Breast epithelium (tissue), 4 donors: ENCODE measurements at places on chromosomes 1 and 21. TPM values are rescaled to one million over a fixed set of nuclear protein-coding genes. Genes with fewer than 3 reads are reported as not detected.

DNA sequence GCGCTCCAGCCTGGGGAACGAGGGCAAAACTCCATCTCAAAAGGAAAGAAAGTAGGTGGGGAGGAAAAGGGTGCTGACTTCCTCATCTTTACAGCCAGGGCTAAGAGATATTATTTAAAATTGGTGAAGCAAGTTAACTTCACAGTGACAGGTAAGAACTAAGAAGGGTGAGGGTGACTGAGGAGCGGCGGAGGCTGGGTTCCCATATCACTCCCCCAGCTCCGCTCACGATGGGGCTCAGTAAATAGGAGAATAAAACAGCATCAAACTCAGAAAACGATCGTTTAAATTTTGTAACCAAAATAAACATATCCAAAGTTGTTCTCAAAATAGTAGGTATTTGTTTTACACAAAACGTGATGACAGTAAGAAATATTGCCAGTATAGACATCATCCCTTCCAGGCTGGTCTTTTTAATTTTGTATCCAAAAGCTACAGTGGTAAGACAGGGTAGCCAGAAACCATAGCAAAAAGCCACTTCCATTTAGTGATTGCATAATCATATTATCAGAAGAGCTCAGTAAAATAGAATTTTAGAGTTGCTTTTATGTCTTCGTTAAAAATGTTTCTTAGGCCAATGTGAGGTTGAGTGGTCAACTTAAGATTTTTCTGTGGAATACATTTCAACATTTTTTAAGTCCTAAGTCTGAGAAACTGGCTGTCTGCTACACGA lies 26.2 kb upstream of the ADARB1 start:
- DNase-seq = no peak

- no peak for DNase-seq
Measured at GRCh38 chr1:232629250-232630046, 485 bp downstream of the SIPA1L2 start.

DNA sequence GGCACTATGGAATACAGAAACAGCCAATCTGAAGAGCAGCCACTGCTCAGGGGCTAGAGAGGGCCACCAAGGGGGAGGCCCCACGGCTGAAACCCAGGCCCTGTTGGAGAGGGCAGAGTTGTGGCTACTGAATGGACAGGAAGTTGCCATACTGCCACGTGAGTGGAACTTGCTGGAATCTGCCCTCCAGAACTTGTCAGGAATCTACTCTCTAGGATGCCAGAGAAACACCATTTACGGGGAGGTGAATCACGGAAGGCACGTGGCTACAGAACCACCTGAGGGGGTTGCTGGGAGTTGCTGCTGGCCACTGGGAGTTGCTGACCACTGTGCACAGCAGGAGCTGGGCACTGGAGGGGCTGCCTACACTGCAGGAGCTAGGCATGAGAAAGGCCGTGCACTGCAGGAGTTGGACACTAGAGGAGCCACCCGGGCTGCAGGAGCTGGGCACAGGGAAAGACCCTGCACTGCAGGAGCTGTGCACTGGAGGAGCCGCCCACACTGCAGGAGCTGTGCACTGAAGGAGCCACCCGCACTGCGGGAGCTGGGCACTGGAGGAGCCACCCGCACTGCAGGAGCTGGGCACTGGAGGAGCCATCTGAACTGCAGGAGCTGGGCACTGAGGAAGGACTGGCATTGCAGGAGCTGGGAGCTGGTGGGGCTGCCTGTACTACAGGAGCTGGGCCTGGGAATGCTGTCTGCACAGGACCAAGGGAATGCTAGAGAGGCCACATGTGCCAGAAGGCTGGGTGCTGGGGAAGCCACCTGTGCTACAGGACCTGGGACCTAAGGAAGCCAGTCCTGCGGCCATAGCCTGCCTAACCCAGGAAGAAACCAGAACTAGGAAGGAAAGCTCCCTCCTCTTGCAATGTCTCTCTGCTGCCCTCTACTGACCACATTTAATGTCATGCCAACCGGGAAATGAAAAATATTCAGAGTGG lies 343.4 kb downstream of the MATN1 start:
- DNase-seq = peak; percentile 53

- DNase-seq = no peak
Measured at GRCh38 chr1:18965206-18966173, 9.0 kb upstream of the IFFO2 start.

GRCh38 chr1:117871013-117871412 lies 58.4 kb downstream of the GDAP2 start:
- no peak for DNase-seq

GRCh38 chr1:91725989-91726721 lies 159.8 kb downstream of the TGFBR3 start:
- no peak for DNase-seq

DNA sequence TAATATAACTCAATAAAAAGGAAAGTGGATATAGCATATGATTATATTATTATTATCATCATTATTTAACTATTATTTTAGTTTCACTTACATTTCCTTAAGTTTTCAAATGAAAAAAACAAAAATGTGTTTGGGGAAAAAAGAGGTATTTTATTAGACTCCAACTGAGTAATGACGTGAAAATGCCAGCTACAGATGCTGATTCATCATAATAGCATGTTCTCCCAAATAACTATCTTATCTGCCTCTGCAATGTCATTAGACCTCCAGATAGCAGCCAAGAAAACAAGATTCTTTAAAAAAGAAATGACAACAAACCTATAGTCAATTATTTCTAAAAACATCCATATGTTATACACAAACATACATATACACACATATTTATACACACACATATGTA lies 1071.9 kb upstream of the TMPRSS15 start:
- DNase-seq = no peak

DNA sequence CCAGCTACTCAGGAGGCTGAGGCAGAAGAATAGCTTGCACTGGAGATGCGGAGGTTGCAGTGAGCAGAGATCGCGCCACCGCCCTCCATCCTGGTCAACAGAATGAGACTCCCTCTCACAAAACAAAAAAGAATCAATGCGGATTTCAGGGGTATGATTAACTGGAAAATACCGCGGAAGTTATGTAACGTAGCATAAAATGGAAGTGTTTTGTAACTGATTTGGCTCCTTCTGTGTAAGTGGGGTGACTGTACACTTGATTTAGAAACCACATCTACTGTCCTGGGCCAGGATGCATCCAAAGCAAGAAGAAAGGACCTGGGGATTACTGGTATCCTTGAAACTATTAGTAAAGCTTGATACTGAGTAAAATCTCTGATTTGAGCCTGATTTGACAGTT lies 3.1 kb upstream of the VAMP4 start:
- DNase-seq = no peak

- no peak for DNase-seq
Measured at GRCh38 chr1:50066806-50067205, 41.9 kb upstream of the ELAVL4 start.

DNA sequence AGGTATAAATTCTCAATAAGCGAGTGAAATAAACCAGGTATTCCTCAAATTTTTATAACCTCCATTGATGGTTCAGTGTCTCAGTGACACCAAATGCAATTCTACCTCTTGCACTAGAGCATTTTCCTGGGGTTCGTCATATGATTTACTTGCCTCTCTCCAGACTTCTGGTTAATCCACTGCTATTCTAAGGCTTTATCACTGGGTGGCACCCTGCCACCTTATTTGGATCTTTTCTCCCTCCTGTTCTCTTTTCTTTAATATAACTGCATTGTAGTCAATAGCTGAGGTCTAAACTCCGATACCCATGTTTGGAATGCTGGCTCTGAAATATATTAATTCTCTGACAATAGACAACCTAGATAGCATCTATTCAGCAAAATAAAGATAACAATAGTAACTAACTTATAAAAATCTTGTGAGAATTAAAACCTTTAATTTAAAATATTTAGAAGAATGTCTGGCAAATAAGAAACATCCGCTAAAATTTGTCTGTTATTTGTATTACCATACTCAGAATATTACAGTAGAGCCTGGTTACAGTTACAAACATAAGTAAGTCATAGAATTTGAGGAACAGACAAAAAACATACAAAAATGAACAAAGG lies 436.4 kb downstream of the PLA2G4A start:
- DNase-seq = no peak

DNA sequence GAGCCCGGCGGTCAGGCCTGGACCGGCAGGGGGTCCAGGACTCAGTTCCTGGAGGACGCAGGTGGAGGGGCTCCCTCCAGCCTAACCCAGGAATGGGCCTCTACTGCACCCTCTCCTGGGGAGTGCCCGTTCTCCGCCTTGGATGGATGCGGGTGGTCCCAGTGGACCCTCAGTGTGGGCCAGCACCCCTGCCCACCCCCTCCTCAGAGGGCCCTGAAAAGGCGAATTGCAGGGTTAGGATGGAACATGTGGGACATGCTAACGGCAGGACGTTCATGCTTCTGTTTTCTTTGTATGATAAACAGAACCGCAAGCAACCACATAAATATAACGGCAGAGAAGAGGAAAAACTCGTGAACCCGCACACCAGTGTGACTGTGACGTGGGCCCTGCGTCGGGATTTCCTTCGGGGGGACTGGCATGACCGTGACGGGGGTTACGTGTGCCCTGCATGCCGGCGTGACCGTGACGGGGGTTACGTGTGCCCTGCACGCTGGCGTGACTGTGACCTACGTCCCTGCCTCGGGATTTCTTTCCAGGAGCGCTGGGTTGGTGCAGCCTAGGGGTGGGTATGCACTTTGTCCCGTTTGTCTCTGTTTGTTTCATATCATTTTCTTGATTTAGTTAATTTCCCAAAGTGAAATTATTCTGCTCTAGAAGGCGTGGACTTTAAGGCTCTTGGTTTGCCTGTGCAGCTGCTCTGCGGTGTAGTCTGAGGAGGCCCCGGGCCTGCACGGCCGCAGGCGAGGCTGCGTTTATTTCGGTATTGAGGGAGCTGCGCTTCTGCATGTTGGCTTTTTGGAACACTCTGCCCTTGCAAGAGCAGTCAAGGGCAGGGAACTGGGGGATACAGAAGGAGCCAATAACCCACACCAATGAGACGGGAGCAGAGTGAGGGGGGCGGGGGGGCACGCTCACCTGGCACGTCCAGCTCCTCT lies 3.1 kb downstream of the FTCD start:
- peak; percentile 30 for DNase-seq

- DNase-seq = no peak
Measured at GRCh38 chr1:190377991-190378390, 99.7 kb downstream of the BRINP3 start.

GRCh38 chr1:165350840-165351239 lies 5.7 kb downstream of the LMX1A start:
- no peak for DNase-seq

- no peak for DNase-seq
Measured at GRCh38 chr1:218624052-218624451, 278.9 kb downstream of the TGFB2 start.

DNA sequence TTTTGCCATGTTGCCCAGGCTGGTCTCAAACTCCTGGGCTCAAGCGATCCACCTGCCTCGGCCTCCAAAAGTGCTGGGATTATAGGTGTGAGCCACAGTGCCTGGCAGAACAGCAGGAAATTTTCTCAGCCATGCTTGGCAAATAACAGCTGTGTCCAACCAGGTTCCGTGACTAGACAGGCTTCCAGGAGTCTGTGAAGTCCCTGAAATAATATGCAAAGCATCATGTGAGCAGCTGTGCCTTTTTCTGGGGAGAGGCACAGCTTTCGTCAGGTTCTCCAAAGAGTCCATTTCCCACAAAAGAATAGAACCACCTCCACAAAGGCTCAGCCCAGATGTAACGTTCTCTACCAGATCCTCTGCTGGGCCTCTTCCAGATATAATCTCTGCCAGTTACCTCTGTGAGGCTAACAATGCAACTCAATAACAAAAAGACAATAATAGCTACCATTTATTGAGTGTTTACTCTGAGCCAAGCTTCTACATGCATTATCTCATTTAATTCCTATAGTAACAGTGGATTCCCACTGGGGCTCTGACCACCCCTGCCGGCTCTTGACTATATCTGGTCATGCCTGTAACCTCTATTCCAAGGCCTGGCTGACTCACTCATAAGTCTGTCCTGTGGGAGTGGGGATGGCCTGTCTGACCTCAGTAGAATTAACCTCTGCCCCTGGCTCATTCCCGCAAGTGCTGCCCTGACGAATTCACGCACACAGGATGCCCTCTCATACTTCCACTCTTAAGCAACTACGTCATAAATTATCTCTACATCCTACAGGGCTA lies 4.0 kb upstream of the NKAIN1 start:
- no peak for DNase-seq

- no peak for DNase-seq
Measured at GRCh38 chr1:206649261-206649921, 14.1 kb downstream of the DYRK3 start.

- DNase-seq = no peak
Measured at GRCh38 chr21:38301321-38302214, 44.8 kb downstream of the KCNJ15 start.

- DNase-seq = no peak
Measured at GRCh38 chr21:26554365-26554764, 18.7 kb downstream of the CYYR1 start.

- no peak for DNase-seq
Measured at GRCh38 chr1:172398970-172399755, 21.3 kb upstream of the C1orf105 start.

DNA sequence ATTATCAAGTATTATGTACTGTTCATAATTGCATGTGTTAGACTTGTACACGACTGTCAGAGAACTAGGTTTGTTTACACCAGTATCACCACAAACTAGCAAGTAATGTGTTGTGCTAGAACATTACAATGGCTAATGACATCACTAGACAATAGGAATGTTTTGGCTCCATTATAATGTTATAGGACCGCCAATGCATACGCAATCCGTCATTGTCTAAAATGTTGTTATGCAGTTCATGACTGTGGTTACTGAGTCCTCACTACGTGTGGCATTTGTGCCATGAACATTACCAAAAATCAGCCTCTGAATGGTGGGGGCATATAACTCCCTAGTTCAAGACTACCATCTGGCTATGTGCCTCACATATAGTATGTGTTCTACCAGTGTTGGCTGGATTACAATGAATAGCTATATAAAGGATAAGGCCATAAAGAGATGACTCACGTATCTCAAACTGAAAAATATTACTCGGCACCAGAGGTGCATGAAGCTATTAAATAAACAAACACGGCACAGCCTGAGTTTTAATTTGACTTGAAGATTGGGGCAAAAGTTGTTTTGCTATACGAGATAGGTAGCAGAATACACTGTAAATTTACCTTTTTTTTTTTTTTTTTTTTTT lies 89.1 kb upstream of the COL24A1 start:
- DNase-seq = no peak

DNA sequence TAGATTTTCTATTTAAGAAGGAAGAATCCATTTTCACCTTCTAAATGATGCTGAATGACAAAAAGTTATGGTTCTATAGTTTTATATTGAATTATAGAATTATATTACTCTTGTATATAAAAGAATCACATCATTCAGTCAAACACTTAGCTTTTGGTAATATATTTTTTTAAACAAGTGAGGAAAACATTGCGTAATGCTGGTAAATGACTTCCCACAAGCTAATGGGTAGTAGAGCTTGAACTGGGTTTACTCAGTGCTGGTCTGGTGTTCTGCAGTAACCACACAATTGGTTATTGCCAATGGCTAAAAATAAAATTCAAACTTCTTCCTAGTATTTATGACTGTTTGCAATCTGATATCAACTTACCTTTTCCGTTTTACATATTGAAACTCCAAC lies 10.6 kb upstream of the GIPC2 start:
- DNase-seq = no peak

The C8B gene
- total RNA-seq = not detected

The NPHS2 gene
- not detected for total RNA-seq

The CFHR1 gene
- total RNA-seq = not detected

The UBR4 gene
- 145 TPM for total RNA-seq

The RPTN gene
- total RNA-seq = not detected

The IL6R gene
- total RNA-seq = 26.8 TPM

The CD34 gene
- total RNA-seq = 15.7 TPM

The TRIM46 gene
- total RNA-seq = 1.5 TPM

The RGS1 gene
- total RNA-seq = 13.6 TPM

The PDZK1IP1 gene
- total RNA-seq = 42.3 TPM

The B3GALT2 gene
- 0.29 TPM for total RNA-seq

The C1QTNF12 gene
- total RNA-seq = not detected

The KRTAP21-2 gene
- not detected for total RNA-seq
